ENCODE measurements at places on chromosomes 1 and 21.
A peak's percentile ranks its signal among the peaks of the same experiment; 100 is the strongest.

- DNase-seq: peak; percentile 43
Measured at GRCh38 chr1:180842491-180843275, 70.0 kb upstream of the KIAA1614 start.

DNA sequence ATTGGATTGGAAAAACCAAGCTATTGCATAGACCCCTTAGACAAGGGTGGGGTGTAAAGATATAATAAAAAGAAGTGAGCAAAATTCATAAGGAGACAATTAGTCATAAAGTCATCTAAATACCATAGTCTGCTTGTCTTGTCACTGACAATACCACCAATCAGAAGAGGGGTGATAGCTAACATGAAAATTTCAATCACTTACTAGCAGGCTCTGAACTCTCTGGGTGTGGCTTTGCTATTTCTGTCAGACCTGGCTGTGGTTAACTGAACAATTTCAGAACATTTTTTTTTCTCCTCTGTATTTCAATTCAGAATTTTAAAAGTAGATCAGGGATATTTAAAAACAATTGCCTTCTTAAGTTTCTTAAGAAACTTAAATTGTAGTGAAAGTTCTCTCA, 158.5 kb upstream of the PRMT6 start:
- DNase-seq: no peak

DNA sequence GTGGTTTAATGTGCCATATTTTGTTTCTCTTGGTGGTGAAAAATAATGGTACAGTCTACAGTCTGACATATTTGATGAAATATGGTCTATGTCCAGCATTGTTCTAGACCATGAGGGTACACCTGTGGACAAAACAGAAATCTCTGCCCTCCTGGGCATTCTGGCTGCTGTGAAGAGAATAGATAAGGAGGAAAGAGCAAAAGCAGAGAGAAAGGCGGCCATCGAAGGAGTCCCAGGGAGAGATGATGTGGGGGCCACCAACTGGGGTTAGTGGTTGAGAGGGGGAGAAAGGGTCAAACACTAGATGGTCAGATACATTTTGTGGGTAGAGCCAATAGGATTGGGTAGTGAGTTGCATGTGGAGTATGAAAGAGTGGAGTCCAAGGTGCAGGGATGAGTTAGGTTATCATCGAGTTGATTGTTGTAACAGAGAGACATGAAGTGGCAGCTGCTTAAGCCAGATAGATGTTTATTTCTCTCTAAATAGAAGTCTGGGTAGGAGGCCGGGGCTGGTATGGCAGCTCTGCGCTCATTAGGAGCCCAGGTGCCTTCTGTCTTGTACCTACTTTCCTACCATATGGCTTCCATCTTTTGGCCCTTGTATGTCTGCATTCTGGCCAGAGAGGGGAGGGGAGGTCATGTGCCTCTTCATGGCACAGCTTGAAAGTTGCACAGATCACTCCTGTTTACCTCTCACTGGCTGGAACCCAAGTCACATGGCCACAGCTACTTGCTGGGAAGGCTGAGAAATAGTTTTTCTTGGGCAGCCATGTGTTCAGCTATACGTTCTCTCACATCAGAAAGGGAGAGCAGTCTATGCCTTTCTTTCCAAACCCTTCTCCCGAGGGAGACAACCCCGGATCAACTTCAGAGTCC, 13.0 kb downstream of the UBE4B start:
- no peak for DNase-seq

DNA sequence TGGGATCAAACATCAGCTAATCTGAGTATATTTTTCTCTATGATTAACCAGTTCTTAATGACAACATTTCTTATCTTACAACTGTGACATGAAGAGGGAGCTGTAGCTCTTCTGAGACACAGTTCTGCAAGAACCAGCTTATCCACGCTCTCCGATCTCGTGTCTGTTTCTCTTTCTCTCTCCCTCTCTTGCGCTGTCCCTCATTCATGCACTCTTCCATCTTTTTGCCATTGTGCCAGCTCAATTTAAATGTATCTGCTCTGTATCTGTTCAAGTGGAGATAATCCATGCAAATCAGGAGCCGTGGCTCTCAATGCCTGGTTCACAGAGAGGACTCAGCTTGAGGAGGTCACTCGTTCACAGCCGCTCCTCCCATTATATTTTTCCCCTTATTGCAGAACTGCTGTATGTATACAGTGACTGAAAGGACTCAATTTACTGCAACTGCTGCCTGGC, 494.7 kb upstream of the ADGRL2 start:
- peak; percentile 68 for DNase-seq

DNA sequence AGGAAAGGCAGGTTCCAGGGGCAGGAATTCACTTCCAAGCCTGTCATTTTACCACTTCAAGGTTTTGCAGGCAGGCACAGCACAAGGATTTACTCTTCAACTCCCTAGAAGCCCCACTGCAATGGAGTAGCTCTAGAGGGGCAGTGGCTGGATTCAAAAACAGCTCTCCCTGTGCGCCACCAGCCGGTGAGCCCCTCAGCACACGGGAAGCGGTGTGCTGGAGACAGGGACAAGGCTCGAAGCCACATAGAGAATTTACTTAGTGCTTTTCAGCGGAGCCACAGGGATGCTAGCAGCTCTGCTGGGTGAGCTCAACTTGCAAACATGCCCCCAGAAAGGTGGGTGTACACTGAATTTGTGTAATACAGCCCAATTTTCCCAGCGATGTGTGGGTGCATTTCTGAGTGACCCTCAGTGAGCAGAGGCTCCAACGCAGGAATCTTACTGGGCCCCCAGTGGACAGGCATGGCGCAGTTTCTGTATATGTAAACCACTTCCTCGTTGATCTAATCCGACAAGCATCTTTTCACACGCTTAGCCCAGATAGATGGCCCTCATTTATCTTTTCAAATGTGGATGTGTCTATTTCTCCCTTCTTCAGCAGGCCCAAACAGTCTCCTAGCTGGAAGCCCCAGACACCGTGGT, 10.9 kb downstream of the VWA5B1 start:
- DNase-seq: no peak

GRCh38 chr1:2398871-2399270, 7.2 kb downstream of the RER1 start:
- DNase-seq: no peak

- no peak for DNase-seq
Measured at GRCh38 chr1:147475488-147475887, 65.8 kb upstream of the BCL9 start.

DNA sequence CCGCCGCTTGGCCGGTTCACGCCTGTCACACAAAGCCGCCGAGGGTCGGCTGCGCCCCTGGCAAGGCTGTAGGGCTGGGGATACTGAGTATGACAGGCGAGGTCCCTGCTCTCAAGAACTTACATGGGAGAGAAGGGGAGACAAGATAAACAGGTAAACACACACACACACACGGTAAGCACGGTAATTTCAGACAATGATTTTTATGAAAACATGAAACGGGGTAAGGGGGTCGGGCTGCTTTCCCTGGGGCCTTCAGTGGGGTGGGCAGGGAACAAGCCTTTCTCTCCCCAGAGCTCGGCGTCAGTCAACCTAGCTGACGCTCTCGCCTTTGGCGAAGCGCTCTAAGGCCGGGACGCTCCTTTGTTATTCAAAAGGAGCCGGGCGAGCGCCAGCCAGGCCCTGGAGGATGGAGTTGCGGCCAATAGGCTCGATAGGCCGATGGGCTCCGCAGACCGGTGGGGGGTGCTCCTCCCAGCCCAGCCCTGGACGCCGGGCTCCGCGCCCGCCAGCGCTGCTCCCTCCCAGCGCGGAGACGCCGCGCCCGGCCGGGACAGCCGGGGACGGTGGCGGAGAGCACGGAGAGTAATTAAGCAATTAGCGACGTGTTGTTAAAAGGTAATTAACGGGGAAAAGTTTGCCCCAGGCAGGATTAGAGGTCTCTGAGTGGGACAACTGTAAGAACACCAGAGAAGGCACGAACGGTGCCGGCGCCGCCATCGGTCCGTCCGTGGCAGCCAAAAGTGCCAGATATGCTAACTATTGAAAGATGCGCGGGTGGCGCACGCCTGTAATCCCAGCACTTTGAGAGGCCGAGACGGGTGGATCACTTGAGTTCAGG, 950 bp upstream of the INKA2 start:
- DNase-seq: peak; percentile 51

DNA sequence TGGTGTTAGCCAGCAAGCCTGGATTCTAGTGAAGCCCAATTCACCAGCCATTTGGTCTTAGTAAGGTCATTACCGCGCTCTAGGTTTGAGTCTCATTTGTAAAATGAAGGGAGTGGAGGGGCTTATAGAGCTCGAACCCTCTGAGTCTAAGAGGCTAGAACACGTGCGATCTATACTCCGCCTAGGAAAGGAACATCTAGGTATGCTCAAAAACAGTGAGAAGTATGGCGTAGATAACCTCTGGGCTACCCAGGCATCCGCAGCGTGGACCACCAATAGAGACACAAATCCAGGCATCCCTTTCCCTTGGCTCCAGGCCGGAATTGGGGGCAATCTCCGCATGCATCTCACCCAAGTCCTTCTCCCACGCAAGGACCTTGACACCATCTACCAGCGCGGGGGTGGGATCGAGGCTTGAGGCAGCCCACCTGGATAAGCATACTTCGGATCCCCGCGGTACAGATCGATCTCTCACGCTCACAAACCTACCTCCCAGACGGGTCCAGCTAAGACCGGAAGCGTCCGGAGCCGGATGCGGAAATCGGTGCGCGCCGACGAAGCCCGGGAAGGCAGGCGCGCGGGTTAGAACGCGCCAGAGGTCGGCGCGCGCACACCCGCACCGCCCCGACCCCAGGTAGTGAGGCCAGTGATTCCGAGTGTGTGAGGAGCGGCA, at the start of gene METTL25B:
METTL25B (plus strand) TSS at position 544 of the 673 bp plus-strand sequence. CDS start 636 bp downstream, outside the sequence.
- peak; percentile 87 for DNase-seq
